ENCODE measurements at places on chromosomes 6 and 20.
A peak's percentile ranks its signal among the peaks of the same experiment; 100 is the strongest.

GRCh38 chr6:64081453-64081852, 445.9 kb downstream of the PHF3 start:
- DNase-seq, result no peak

- DNase-seq, result no peak
Measured at GRCh38 chr6:156163311-156163710, 613.9 kb upstream of the ARID1B start.

GRCh38 chr6:30463651-30464618, 25.4 kb upstream of the HLA-E start:
- no peak for DNase-seq

- no peak for DNase-seq
Measured at GRCh38 chr6:152980656-152981055, 2.2 kb downstream of the FBXO5 start.

DNA sequence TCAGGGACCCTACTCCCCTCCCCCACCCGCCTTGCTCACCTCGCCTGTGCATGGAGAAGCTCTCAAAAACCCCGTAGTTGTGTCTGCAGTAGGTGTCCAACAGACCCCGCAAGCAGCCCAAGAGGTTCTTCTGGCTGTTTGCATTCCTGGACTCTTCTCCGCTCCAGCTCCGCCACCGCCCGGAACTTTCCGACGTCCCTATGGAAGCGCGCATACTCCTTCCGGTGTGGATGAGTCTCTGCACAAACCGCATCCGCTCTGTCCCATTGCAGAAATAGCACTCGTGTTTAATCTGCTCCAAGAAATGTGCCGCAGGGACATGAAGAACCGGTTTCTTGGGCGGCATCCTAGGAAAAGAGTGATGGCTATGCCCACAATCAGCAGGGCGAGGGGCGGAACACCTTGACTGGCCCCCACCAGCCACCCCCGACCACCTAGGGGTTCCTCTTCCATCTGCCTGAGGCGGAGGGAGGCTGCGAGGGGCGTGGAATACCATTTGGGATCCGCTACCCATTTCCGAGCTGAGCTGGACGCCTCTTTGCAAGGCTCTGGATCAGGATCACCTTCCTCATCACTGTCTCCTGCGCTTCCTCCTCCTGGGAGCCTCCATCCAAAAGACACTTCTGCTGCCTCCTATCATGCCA, 20.2 kb downstream of the HLA-DRA start:
- no peak for DNase-seq

DNA sequence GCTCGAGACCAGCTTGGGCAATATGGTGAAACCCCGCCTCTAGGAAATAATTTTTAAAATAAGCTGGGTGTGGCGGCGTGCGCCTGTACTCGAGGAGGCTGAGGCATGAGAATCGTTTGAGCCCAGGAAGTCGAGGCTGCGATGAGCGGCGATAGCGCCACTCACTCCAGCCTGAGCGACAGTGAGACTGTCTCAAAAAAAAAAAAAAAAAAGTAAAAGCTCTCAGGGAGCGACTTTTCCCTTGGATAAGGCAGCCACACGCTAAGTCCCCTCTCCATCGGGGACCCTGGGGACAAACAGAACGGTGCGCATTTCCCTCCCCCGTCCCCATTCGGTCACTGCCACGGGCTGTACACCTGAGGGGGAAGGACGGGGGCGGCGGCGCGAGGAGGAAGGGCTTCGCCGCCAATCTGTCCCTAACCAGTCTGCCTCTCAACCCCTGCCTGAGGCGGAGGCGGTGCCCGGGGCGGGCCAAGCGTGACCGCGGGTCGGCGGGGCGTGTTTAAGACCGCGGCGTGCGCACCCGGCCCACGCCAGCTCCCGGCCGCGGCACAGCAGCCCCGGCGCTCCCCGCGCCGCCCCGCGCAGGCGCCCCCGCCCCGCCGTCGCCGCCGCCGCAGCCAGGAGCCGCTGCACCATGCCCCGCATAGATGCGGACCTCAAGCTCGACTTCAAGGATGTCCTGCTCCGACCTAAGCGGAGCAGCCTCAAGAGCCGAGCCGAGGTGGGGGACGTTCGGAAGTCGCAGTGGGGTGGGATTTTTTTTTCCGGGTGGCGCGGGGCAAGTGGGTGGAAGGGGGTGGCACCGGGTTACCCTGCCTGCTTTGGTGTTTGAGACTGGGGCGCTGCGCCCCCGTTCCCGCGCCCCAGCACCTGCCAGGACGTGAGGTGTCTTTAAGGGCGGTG, at the start of gene GMPR:
Gene GMPR (plus strand): TSS at position 531 of the 906 bp plus-strand sequence. CDS start 107 bp downstream, at position 638.
- DNase-seq, result peak; percentile 63

- DNase-seq, result no peak
Measured at GRCh38 chr6:5950361-5950785, 56.4 kb downstream of the NRN1 start.

GRCh38 chr6:39197521-39197920, 31.8 kb downstream of the KCNK5 start:
- no peak for DNase-seq

DNA sequence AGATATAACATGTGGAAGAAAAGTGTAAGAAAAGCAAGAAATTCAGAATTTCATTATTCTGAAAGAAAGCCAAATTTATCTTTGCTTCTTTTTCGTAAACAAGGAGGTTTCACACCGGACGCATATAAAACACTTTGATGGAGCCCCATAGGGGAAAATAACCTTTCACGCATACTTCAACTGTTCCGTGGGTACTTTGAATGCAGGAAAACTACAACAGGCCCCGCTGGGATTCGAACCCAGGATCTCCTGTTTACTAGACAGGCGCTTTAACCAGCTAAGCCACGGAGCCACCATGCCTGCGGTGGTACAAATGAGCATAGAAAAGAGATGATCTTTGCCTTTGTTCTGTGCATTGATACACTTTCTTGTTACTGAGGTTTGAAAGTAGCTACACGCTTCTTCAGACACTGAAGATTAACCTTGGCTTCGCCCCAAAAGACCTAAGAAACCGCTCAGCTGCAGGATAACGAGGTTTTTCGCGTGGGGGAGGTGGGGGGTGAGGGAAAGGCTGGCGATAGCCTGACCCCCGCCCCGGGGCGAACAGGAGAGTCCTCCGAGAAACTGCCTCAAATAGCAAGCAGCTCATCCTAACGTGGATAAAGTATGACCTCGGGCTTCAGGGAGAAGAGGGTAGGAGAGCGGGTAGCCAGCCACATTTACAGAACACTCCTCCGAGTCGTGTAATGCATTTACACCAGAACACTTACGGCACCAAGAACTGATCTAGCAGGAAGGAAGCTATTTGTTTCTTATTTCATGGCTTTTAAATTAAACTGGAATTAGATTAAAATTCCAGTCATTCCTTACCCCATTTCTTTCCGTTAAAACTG, 5.3 kb upstream of the HMGN4 start:
- DNase-seq, result peak; percentile 89

GRCh38 chr6:131167773-131168172, 32.5 kb downstream of the AKAP7 start:
- DNase-seq, result no peak

DNA sequence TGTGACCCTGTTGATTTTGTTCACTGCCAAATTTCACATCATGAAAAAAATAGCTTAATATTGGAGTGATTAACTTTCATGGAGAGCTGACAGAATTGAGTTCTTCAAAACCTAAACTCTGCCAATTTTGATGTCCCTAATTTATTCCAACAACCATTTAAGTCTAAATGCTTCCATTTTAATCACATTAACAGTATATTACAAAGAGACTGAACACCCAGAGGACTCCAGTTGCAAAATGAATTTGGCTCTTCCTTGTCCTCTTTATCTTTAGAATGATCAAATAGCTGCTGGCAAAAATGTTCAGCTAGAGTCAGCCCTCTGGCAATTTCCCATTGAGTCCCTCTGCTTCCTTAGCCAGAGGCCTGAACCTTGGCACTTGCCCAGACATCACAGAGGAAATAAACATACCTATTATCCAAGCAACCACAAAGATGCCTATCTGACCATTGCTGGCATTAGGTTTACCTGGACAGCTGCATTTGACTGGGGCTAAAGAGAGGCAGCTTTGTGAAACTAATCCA, 299.0 kb upstream of the STXBP5 start:
- no peak for DNase-seq

GRCh38 chr20:21074605-21075336, 31.4 kb downstream of the LINC00237 start:
- no peak for DNase-seq

DNA sequence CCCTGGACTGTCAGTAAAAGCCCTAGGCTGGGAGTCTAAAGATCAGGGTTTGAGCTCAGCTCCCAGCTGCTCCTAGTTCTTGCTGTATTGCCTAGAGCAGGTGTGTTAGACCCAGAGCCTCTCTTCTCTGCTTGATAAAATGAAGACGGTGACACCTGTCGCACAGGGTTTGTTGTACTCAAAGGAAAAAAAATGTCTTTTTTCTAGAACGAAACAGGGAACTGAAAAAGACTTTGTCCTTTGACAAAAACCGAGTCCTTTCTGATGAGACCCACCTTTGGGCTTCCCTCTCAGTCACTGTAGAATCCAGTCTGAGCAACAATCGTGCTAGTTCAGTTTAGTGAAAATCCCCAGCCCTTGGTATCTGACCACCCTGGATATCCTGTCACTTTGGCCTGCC, 102.1 kb upstream of the LAMP5 start:
- DNase-seq, result no peak

- DNase-seq, result no peak
Measured at GRCh38 chr6:106511288-106512047, 117.8 kb downstream of the RTN4IP1 start.

- DNase-seq, result no peak
Measured at GRCh38 chr6:142381845-142382378, 80.1 kb downstream of the ADGRG6 start.

DNA sequence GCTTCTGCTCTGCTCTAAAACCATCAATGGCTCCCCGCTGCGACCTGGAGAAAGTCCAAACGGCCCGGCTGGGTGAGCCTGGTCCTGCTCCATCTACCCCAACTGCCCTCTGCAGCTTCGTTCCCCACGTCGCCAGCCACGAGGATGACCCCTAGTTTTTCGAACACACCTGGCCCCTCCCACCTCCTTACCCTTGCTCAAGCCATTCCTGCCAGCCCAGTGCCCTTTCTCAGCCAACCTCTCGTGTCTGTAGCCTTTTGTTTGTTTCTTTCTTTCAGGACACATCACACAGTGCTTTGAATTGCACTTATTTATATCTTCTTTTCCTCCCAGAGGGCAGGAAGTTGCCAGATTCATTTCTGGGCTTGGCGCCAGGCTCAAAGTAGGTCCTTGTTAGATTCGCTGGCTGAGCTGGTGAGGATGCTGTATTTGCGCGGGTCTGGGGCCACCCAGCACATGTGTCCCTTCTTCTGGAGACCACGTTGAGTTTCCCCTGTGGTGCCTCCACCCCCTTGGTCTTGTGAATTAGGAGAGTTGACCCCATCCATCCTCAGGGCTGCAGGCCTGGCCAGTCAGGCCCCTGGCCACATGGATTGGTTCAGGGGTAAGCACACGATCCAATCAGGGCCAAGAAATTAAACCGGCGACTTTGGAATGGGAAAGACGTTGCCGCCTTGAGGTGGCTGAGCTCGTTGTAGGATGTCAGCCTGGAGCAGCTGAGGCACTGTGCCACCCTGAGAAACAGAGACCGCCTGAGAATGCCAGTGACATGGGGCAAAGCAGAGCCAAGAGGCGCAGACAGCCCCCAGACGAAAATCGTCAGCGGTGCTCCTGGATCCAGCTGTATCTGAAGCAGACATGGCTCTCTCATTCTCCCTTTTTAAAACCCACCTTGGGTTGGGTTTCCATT, 156.0 kb downstream of the CEBPB start:
- DNase-seq, result no peak

DNA sequence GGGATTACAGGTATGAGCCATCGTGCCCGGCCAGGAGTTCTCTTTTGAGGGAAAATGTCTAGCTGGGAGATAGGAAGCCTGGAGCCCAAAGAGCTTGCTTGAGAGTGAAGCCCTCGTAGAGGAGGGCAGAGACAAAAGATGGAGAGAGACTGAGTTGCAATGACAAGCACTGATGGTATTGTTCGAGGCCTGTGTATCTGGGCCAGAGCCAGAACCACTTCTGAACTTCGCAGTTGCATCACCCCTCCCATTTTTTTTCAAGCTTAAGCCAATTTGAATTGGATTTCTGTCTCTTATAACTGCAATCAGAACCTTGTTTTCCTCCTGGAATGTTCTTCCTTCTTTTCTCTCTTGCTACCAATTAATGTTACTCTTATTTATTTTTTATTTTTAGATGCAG, 83.1 kb downstream of the KCNB1 start:
- no peak for DNase-seq

- DNase-seq, result no peak
Measured at GRCh38 chr6:75023634-75024033, 182.2 kb downstream of the COL12A1 start.

GRCh38 chr20:19506021-19506420, 252.0 kb upstream of the RIN2 start:
- DNase-seq, result no peak

- DNase-seq, result no peak
Measured at GRCh38 chr6:4607793-4608192, 168.4 kb upstream of the CDYL start.

DNA sequence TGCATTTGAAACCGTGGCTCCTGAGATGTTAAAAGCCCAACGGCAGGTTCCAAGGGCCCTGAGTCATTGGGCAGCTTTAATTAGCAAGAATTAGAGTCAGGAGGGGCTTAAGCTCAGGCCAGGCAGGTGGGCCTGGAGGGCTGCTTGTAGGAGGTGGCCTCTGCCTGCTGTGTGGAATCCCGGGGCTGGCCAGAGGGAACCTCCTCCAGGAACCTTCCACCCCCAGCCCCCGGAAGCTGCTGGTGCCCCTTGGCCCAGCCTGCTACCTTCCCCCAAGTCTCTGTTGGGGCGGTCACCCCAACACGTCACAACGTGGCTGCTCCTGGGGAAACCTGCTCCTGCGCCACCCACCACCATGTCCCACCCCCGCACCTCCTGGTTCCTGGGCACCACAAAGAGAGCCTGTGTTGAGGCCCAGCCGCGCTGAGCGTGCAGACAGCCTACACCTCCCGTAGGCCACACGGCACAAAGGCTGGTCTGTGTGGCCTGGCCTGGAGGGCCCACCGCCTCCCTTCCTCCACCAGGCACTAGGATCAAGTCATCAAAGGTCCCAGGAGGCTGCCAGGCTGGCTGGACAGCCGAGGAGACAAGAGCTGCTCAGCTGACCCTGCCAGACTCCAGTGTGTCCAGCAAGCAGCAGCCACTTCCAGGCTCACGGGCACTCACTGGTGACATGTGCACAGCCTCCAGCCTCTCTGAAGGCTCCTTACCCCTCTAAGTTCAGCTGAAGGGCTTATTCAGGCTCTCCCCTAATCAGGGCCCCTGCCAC, 86.3 kb downstream of the SNX5 start:
- DNase-seq, result no peak

DNA sequence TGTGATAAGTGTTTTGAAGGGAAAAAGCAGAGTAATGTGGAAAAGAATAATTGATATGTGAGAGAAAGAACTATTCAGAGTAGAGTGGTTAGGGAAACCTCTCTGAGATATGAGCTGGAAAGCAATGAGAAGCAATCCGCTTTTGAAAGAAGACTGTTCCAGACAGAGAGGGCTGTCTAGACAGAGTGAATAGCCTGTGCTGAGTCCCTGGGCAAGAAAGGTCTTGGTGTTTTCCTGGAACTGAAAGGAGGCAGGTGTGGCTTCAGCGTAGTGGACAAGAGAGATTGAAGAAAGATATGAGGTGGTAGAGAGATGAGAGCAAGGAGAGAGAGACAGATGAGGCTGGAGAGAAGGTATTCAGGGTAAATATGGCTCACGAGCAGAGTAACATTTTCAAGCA, 190.8 kb downstream of the UBE3D start:
- DNase-seq, result no peak

Data from Caco-2 (cell line).